Glutamatergic neuron (in vitro differentiated cells): ENCODE measurements at places on chromosomes 12 and 14. TPM values are rescaled to one million over a fixed set of nuclear protein-coding genes. Genes with fewer than 3 reads are reported as not detected.

Gene CHST11
- 11.5 TPM for total RNA-seq

Gene MAPKAPK5
- 125 TPM for total RNA-seq

Gene BDKRB1
- not detected for total RNA-seq

- H3K4me3 ChIP-seq, result no peak overlapping the region
- no peaks in the 10 kb centered on the region for H3K36me3 ChIP-seq
- no peak overlapping the region for H3K27ac ChIP-seq
- DNase-seq, result no peak
- no peaks in the 10 kb centered on the region for H3K4me1 ChIP-seq
- H3K27me3 ChIP-seq, result no peaks in the 10 kb centered on the region
These were observed 188.7 kb downstream of the KITLG start for GRCh38 chr12:88391556-88391955.

GRCh38 chr12:11150832-11151231, 16.4 kb upstream of the TAS2R30 start:
- H3K27ac ChIP-seq, result no peak overlapping the region
- H3K4me1 ChIP-seq, result peaks cover 6% of the 10 kb centered on the region
- DNase-seq, result no peak
- no peak overlapping the region for H3K4me3 ChIP-seq
- H3K27me3 ChIP-seq, result no peaks in the 10 kb centered on the region

DNA sequence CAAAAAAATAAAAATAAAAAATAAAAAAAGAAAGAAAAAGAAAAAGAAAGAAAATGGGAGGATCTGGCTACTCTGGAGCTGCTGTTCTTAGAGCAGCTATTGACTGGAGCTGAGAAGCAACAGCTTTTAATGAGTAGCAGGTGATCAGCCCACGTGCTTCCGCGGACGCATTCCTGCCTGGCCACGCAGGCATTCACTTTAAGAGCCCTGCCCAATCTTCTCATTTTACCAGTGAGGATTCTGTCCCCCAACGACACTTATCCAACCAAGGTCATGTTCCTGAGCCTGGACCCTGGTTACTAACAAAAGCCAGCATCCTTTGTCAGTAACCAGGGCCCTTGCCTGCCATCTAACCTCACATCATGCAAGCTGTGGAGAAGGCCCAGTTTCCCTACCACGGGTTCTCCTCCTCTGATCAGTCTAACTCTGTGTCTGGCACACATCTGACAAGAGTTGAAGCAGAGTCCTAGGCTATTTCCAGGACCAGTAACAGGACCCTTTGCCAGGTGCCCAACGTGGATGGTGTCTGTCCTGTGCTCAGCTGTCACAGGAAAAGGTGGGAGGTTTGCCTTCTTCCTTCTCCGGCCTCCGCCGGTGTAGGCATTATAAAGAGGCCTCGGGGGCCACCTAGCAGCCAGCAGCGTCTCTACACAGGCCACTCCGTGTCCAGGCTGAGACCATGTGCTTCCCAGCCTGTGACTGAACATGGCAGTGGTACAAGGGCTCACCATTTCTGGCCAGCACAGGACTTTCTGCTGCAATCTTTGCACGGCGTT, 60.9 kb upstream of the GPATCH2L start:
- H3K4me3 ChIP-seq, result no peak overlapping the region
- peaks cover 14% of the 10 kb centered on the region for H3K27me3 ChIP-seq
- H3K4me1 ChIP-seq, result peaks cover 51% of the 10 kb centered on the region
- no peak for DNase-seq

DNA sequence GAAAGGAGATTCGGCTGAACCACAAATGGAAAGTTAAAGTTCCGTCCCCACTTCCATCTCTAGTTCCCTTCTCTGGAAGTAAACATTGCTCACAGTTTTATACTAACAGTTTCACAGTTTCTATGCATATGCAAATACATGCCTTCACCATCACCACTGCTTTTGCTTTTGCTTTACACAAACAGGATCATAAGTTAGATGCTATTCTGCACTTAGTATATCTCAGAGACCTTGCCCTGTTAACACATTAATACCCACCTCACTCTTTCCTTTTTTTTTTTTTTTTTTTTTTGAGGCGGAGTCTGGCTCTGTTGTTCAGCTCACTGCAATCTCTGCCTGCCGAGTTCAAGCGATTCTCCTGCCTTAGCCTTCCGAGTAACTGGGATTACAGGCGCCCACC, 890 bp downstream of the TEP1 start:
- H3K27me3 ChIP-seq, result peaks cover 4% of the 10 kb centered on the region
- H3K4me3 ChIP-seq, result peak overlapping the region; percentile 96
- peak overlapping the region; percentile 79 for H3K27ac ChIP-seq
- no peaks in the 10 kb centered on the region for H3K4me1 ChIP-seq

DNA sequence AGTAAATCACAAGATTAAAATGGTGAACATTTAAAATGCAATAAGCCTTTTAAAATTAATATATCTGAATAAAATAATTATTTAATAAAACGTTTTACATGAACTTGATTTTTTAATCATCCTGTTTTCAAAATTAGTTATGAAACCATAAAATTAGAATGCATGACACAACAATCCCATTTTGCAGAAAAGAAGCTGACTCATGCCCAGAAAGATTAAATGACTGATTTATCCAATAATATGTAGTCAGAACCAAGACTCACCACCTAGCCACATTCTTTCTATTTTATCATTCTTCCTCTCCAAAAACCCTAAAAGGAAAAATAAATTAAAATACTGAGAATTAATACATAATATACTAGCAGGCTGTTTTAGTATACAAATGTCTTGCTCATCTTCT, 83.0 kb upstream of the LGR5 start:
- H3K4me1 ChIP-seq, result peaks cover 6% of the 10 kb centered on the region
- H3K36me3 ChIP-seq, result peaks cover 19% of the 10 kb centered on the region
- peaks cover 2% of the 10 kb centered on the region for H3K27me3 ChIP-seq
- H3K27ac ChIP-seq, result no peak overlapping the region
- H3K4me3 ChIP-seq, result no peak overlapping the region

DNA sequence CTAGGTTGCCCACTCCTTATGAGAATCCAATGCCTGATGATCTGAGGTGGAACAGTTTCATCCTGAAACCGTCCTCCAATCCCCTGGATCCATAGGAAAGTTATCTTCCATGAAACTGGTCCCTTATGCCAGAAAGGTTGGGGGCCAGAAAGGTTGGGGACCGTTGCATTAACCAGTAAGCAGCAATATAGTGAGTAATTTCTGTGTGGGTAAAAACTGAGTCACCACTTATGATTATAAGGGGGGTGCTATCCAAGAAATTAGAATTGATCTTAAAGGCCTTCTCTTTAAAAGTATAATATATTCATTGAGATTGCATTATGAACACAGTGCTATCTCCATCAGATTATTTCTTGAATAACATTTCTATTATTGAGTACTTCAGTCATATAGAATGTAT, 97.2 kb downstream of the PCNX1 start:
- no peaks in the 10 kb centered on the region for H3K36me3 ChIP-seq
- no peak for DNase-seq
- no peak overlapping the region for H3K4me3 ChIP-seq
- H3K27me3 ChIP-seq, result no peaks in the 10 kb centered on the region
- no peak overlapping the region for H3K27ac ChIP-seq

GRCh38 chr12:130398100-130398848, 60.6 kb downstream of the PIWIL1 start:
- no peak overlapping the region for H3K27ac ChIP-seq
- peaks cover 5% of the 10 kb centered on the region for H3K27me3 ChIP-seq
- H3K36me3 ChIP-seq, result no peaks in the 10 kb centered on the region
- H3K4me3 ChIP-seq, result no peak overlapping the region

GRCh38 chr12:32693036-32693435, 13.9 kb downstream of the DNM1L start:
- H3K4me1 ChIP-seq, result peaks cover 27% of the 10 kb centered on the region
- no peak overlapping the region for H3K4me3 ChIP-seq
- H3K36me3 ChIP-seq, result peaks cover 5% of the 10 kb centered on the region
- no peak overlapping the region for H3K27ac ChIP-seq
- DNase-seq, result no peak

DNA sequence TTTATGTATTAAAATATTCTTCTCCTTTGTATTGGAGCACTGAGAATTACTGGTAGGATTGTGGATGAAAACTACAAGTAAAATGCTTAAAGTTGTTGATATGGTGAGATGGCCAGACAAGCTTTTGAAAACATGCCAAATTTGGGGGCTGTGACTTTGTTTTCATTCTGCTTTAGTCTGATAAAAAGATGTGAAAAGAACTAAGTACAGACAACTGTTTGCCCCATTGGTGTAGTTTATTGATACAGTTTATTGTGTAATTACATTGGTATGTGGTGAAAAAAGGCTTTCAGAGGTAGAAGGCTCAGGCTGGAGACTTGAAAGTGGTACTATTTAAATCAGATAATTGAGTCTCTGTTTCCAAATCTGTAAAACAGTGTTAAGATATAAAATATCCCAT, 746.8 kb downstream of the DIO2 start:
- H3K4me3 ChIP-seq, result no peak overlapping the region
- H3K27me3 ChIP-seq, result no peaks in the 10 kb centered on the region
- peaks cover 4% of the 10 kb centered on the region for H3K4me1 ChIP-seq
- no peak for DNase-seq
- no peaks in the 10 kb centered on the region for H3K36me3 ChIP-seq
- no peak overlapping the region for H3K27ac ChIP-seq
